ENCODE measurements at places on chromosomes 2 and 18. TPM values are rescaled to one million over a fixed set of nuclear protein-coding genes. Genes with fewer than 3 reads are reported as not detected.

UGT1A5 gene
- 7.2 TPM for total RNA-seq

CPO gene
- total RNA-seq: 585 TPM

CD8B gene
- 22.4 TPM for total RNA-seq

DAW1 gene
- not detected for total RNA-seq

BCL2 gene
- 22.5 TPM for total RNA-seq

RUFY4 gene
- 5.0 TPM for total RNA-seq

IL36G gene
- total RNA-seq: not detected

LYPD6B gene
- total RNA-seq: 2.0 TPM

SERPINB11 gene
- not detected for total RNA-seq

TMEM182 gene
- 1.8 TPM for total RNA-seq

DCDC2C gene
- total RNA-seq: not detected

MDH1B gene
- total RNA-seq: 0.40 TPM

NRP2 gene
- 22.4 TPM for total RNA-seq

STK36 gene
- 59.4 TPM for total RNA-seq

- no peak overlapping the region for H3K27ac ChIP-seq
- no peaks in the 10 kb centered on the region for H3K27me3 ChIP-seq
- no peak overlapping the region for H3K4me3 ChIP-seq
- DNase-seq: no peak
- H3K36me3 ChIP-seq: peaks cover 37% of the 10 kb centered on the region
Measured at GRCh38 chr18:76951456-76952247, 129.3 kb downstream of the ZNF236 start.

DNA sequence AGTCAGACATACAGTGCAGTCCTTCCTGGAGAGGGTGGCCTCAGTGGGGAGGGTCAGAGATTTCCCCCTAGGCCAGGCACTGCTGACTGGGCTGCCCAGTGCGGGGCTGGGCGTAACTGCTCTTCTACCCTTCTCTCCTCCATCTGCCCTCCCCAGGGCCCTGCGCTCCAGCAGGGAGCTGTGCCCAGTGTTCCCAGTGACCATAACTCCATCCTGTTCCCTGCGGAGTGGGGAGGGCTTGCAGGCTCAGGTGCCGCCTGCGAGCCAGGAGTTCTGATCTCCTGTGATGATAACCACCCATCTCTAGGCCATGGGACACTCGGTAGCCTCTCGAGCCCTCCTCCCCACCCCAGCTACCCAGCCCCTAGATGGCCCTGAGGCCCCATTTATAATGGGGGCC lies 107.6 kb downstream of the SMAD7 start:
- peak overlapping the region; percentile 81 for H3K27ac ChIP-seq
- no peaks in the 10 kb centered on the region for H3K27me3 ChIP-seq
- no peaks in the 10 kb centered on the region for H3K36me3 ChIP-seq
- peak; percentile 46 for DNase-seq
- peaks cover 10% of the 10 kb centered on the region for H3K4me1 ChIP-seq

DNA sequence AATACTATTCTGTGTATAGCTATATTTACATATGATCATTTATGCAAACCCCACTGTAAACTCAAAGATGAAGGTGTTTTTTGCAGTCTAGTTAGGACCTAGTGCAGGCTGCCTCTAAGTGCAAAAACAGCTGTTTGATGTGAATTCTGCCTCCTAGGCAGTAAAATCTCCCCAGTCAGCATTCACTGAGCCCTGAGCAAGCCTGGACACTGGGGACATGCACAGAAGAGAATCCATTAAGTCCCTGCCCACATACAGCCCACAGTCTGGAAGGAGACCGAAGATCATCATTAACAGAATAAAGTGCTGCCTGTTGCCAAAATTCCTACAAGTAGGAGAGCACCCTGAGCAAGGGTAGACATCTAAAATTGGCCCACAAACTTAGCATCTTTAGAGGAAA lies 14.4 kb upstream of the BIN1 start:
- no peak overlapping the region for H3K4me3 ChIP-seq
- no peak overlapping the region for H3K27ac ChIP-seq
- H3K36me3 ChIP-seq: no peaks in the 10 kb centered on the region
- DNase-seq: no peak
- no peaks in the 10 kb centered on the region for H3K27me3 ChIP-seq

GRCh38 chr2:50490991-50491390 lies 540.9 kb downstream of the NRXN1 start:
- H3K4me1 ChIP-seq: no peaks in the 10 kb centered on the region
- no peak overlapping the region for H3K27ac ChIP-seq
- H3K27me3 ChIP-seq: no peaks in the 10 kb centered on the region
- no peak overlapping the region for H3K4me3 ChIP-seq
- H3K36me3 ChIP-seq: no peaks in the 10 kb centered on the region
- DNase-seq: no peak

GRCh38 chr2:196108604-196109003 lies 40.0 kb upstream of the DNAH7 start:
- H3K4me3 ChIP-seq: no peak overlapping the region
- no peaks in the 10 kb centered on the region for H3K36me3 ChIP-seq
- H3K27ac ChIP-seq: no peak overlapping the region
- no peaks in the 10 kb centered on the region for H3K27me3 ChIP-seq
- no peak for DNase-seq
- H3K4me1 ChIP-seq: no peaks in the 10 kb centered on the region

- no peaks in the 10 kb centered on the region for H3K36me3 ChIP-seq
- no peak for DNase-seq
- H3K4me3 ChIP-seq: no peak overlapping the region
- H3K4me1 ChIP-seq: no peaks in the 10 kb centered on the region
- H3K27ac ChIP-seq: no peak overlapping the region
- H3K27me3 ChIP-seq: no peaks in the 10 kb centered on the region
Measured at GRCh38 chr2:24022975-24023575, 13.2 kb downstream of the MFSD2B start.

GRCh38 chr2:134946073-134946472 lies 27.5 kb downstream of the CCNT2 start:
- no peak overlapping the region for H3K27ac ChIP-seq
- no peak overlapping the region for H3K4me3 ChIP-seq
- no peaks in the 10 kb centered on the region for H3K27me3 ChIP-seq
- H3K36me3 ChIP-seq: no peaks in the 10 kb centered on the region
- H3K4me1 ChIP-seq: no peaks in the 10 kb centered on the region
- DNase-seq: no peak

DNA sequence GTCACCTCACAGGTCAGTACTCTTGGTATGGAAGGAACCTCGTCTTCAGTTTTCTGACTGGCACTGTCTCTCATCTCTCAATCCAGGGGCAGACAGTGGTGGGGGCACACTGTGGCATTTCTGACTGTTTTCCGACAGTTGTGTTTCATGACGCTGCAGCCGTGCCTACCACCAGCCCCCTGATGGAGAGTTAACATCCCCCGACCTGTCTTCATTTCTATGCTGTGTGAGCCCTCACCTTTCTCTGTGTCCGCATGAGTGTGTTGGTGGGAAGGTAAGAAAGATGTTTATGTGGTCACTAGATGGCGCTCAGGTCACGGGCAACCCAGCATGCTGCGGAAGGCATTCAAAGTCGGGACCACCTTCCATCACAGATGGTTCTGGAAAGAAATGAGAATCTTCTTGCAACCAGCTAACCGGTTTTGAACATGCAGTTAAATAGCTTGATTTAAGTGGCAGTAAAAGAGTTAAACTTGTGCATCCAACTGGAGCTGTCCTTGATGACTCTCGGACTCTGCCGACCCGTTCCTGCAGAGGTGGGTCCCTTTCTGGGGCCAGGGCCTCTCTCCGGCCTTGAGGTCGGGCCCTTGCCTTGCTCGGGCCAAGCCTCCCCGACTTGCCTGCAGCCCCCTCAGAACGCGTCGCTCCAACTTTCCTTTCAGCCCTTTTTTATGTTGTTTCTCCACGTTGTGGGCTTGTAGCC lies 92.4 kb downstream of the DYSF start:
- no peak overlapping the region for H3K27ac ChIP-seq
- peak; percentile 66 for DNase-seq
- H3K27me3 ChIP-seq: no peaks in the 10 kb centered on the region
- H3K36me3 ChIP-seq: no peaks in the 10 kb centered on the region

GRCh38 chr18:54140641-54141040 lies 83.8 kb downstream of the MBD2 start:
- H3K4me3 ChIP-seq: no peak overlapping the region
- H3K27me3 ChIP-seq: no peaks in the 10 kb centered on the region
- no peak for DNase-seq

GRCh38 chr2:84646514-84646913 lies 130.2 kb downstream of the DNAH6 start:
- H3K27ac ChIP-seq: no peak overlapping the region
- no peaks in the 10 kb centered on the region for H3K36me3 ChIP-seq
- H3K4me3 ChIP-seq: no peak overlapping the region
- H3K4me1 ChIP-seq: no peaks in the 10 kb centered on the region
- no peaks in the 10 kb centered on the region for H3K27me3 ChIP-seq

DNA sequence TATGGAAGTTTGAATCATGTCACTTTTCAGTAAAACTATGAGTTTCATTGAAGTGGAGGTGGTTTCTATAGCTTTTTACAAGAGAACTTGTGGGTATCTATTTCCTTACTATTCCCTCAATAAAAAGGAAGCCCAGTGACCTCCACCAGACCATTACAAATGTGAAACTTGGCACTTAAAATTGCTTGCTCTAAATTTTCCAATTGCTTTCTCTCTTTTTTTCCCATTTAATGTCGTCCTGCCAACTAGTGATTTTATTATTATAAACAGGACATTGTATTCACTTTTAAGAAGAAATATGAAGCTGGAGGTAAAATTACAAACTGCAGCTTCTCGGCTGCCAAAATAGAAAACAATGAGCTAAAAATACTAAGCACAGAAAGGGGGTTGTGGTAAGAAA lies 208.2 kb upstream of the ALPP start:
- H3K4me3 ChIP-seq: no peak overlapping the region
- H3K4me1 ChIP-seq: no peaks in the 10 kb centered on the region
- no peak overlapping the region for H3K27ac ChIP-seq
- no peak for DNase-seq
- no peaks in the 10 kb centered on the region for H3K27me3 ChIP-seq
- H3K36me3 ChIP-seq: no peaks in the 10 kb centered on the region

GRCh38 chr18:51350081-51350480 lies 152.6 kb upstream of the MEX3C start:
- DNase-seq: no peak
- H3K36me3 ChIP-seq: no peaks in the 10 kb centered on the region
- H3K27ac ChIP-seq: no peak overlapping the region

- H3K36me3 ChIP-seq: no peaks in the 10 kb centered on the region
- H3K27me3 ChIP-seq: no peaks in the 10 kb centered on the region
- H3K4me1 ChIP-seq: no peaks in the 10 kb centered on the region
- DNase-seq: no peak
Measured at GRCh38 chr2:165497659-165498317, 28.3 kb downstream of the CSRNP3 start.

GRCh38 chr18:63158012-63158631 lies 161.4 kb downstream of the BCL2 start:
- no peaks in the 10 kb centered on the region for H3K27me3 ChIP-seq
- H3K27ac ChIP-seq: peak overlapping the region; percentile 93
- H3K4me3 ChIP-seq: peak overlapping the region; percentile 12
- H3K4me1 ChIP-seq: peaks cover 31% of the 10 kb centered on the region
- no peak for DNase-seq

- no peak overlapping the region for H3K4me3 ChIP-seq
- H3K4me1 ChIP-seq: no peaks in the 10 kb centered on the region
- H3K27ac ChIP-seq: no peak overlapping the region
- no peak for DNase-seq
Measured at GRCh38 chr2:147756069-147756468, 88.8 kb upstream of the ACVR2A start.

DNA sequence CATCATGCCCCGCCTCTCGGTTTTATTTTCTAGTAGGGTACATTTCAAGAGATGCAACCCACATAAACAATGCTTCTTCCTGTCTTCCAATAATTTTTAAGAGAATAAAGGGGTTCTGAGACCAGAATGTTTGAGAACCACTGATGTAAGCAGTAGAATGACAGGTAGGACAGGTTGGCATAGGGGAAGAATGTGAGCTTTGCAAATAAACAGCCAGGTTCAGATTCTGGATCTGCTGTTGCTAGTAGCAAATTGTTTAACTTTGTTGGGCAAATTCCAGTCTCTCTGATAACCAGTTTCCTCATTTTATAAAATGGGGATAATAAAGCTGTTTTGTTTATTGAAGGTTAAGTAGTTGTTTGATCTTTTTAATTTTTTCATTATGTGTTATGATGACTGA lies 32.8 kb downstream of the SOCS6 start:
- no peak for DNase-seq
- H3K4me1 ChIP-seq: no peaks in the 10 kb centered on the region
- H3K4me3 ChIP-seq: no peak overlapping the region
- peaks cover 18% of the 10 kb centered on the region for H3K36me3 ChIP-seq
- H3K27ac ChIP-seq: no peak overlapping the region

DNA sequence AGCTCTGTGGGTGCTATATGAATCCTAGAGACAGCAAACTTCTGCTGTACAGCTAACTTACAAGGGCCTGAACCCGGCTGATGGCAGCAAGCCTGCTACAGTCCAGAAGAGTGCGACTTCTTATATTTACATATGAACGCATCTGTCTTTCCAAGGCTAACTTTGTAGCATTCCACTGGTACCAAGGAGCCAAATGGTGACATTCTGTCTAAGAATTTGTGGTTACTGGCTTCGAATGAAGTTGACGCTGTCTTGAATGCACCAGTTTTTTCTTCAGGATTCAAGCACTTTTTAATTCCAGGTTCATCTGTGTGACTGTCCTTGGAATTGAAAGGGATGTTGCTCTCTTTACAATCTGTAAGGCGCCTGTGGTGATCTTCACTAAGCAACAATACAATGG lies 42.4 kb downstream of the THUMPD2 start:
- no peaks in the 10 kb centered on the region for H3K27me3 ChIP-seq
- DNase-seq: no peak
- no peaks in the 10 kb centered on the region for H3K4me1 ChIP-seq
- peaks cover 50% of the 10 kb centered on the region for H3K36me3 ChIP-seq
- no peak overlapping the region for H3K4me3 ChIP-seq

DNA sequence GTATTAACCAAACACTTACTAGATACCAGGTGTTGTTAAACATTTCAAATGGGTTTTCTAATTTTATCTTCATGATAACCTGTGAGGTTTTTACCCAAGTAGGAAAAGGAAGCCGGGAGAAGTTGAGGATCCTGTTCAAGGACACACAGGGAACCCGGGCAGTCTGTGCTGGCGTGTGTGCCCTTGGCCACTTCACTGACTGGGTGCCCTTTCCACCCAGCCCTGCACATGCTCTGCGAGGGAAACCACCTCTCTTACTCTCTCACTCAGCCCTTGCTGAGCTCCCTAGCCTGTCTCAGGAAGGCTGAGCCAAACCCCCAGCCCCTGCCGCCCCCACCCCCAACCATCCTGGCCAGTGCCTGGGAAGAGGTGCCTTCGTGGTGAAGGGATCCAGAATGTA lies 51.8 kb downstream of the TEX44 start:
- peaks cover 4% of the 10 kb centered on the region for H3K4me1 ChIP-seq
- no peak overlapping the region for H3K4me3 ChIP-seq
- no peak for DNase-seq
- H3K27ac ChIP-seq: peak overlapping the region; percentile 89
- no peaks in the 10 kb centered on the region for H3K27me3 ChIP-seq
- no peaks in the 10 kb centered on the region for H3K36me3 ChIP-seq

DNA sequence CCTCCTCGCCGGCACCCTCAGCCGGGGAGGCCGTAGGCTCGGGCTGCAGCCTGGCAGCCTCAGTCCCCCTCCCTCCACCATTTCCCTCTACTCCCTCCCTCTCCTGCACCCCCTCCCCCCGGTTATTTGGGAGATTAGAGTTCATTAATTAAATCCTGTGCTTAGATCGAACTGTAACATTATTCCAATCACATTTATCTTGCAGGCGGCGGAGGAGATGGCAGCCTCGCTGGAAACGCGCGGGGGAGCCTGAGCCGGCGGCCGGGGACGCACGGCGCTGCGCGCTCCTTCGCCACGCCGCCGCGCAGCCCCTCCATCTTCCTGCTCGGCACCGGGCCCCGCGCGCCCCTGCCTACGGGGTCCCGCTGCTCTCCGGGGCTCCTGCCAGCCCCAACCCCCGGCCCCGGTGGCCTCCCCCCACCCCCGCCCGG lies at the start of gene ST8SIA3:
Gene ST8SIA3 (plus strand): TSS at position 287 of the 431 bp plus-strand sequence. CDS start 290 bp downstream, outside the sequence.
- no peak for DNase-seq
- H3K36me3 ChIP-seq: no peaks in the 10 kb centered on the region
- H3K27ac ChIP-seq: no peak within 1 kb of the TSS
- H3K4me1 ChIP-seq: no peaks in the 10 kb centered on the region
- H3K27me3 ChIP-seq: no peaks in the 10 kb centered on the region
